ENCODE measurements at places on chromosomes 3 and 15.

- no peak for DNase-seq
Measured at GRCh38 chr3:152910211-152910610, 75.3 kb downstream of the P2RY1 start.

GRCh38 chr3:138781012-138781470 is 53.7 kb downstream of the PIK3CB start:
- no peak for DNase-seq

DNA sequence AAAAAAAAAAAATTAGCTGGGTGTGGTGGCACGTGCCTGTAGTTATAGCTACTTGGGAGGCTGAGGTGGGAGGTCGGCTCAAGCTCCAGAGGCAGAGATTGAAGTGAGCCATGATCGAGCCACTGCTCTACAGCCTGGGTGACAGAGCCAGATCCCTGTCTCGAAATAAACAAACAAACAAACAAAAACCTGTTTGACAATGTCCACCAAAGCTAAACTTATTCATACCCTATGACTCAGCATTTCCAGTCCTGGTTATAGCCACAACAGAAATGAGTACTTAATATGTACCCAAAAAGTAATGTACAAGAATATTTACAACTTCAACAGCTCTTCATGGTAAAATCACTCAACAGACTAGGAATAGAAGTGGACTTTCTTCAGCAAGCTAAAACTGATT is 31.1 kb downstream of the SERP1 start:
- no peak for DNase-seq

- DNase-seq: no peak
Measured at GRCh38 chr15:58448331-58448730, 16.5 kb downstream of the LIPC start.

- DNase-seq: no peak
Measured at GRCh38 chr15:23690450-23690852, 3.3 kb upstream of the NDN start.

GRCh38 chr3:19931180-19931692 is 2.8 kb downstream of the EFHB start:
- no peak for DNase-seq

DNA sequence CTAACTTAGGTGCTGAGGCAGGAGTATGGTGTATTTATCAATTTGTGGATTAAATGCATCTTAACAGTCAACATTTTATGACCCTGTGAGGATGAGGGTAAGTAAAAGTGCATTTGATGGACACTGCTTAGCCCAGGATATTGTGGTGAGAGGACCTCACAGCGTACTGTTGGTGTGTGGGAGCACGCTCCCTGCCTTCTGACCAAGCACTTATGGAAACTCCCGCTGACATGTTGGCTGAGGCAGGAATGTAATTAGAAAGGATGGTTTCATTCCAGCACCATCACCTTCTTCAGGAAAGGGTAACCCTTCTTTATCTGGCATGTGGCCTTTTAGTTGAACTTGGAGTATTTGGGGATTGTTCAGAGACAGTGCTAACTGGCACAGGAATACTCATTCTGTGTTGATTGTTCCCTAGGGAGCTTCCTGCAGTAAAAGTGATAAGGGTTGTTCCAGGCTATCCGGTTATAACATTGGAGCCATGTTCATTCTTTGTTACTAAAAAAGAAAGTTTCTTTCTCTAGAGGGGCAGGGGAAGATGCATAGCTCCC is 11.7 kb upstream of the FSTL1 start:
- no peak for DNase-seq

DNA sequence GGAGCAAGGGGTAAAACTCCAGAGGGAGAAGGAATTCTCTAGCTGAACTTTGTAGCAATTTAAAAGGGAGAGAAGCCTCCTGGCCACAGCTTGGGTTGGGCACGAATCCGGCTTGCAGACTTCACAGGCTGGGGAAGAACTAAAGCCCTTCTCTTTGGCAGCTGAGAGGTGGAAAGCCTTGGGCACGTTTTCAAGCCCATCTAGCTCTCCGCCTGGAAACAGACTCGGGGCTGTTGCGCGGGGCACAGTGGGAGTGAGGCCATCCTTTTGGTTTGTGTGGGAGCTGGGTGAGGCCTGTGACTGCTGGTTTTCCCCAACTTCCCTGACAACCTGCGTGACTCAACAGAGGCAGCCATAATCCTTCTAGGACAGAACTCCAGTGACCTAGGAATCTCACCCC is 295.7 kb upstream of the ROBO1 start:
- DNase-seq: no peak

DNA sequence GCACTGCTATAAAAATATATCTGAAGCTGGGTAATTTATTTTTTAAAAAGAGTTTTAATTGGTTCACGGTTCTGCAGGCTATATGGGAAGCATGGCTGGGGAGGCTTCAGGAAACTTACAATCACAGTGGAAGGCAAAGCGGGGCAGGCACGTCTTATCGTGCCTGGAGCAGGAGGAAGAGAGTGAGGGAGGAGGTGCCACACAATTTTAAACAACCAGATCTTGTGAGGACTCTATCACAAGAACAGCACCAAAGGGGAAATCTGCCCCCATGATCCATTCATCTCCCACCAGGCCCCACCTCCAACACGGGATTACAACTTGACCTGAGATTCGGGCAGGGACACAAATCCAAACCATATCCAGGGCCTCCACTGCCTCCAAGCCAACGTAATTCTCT is 75.0 kb downstream of the MCF2L2 start:
- DNase-seq: no peak

- peak; percentile 61 for DNase-seq
Measured at GRCh38 chr3:125585595-125586223, 9.6 kb downstream of the OSBPL11 start.

DNA sequence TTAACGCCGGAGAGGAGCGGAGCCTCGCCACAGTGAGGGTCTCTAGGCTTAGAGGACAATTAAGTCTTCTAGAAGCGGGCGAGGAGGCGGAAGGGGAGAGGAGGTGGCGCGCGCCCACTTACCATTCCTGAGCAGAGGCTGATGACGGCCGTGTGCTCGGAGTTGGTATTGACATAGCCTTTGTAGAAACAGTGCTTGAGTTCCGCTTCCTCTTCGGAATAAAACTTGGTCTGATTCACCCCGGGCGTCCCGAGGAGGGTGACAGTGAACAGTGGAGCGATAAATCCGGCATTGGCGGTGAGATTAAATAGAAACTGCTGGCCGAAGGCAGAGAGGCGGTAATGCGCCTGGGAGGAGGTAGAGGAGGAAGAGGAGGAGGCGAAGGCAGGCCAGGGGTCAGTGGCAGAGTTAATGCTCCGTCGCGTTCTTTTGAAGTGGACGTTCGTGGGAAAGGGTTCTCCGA is 1.3 kb downstream of the ADAMTS9 start:
- DNase-seq: peak; percentile 60

DNA sequence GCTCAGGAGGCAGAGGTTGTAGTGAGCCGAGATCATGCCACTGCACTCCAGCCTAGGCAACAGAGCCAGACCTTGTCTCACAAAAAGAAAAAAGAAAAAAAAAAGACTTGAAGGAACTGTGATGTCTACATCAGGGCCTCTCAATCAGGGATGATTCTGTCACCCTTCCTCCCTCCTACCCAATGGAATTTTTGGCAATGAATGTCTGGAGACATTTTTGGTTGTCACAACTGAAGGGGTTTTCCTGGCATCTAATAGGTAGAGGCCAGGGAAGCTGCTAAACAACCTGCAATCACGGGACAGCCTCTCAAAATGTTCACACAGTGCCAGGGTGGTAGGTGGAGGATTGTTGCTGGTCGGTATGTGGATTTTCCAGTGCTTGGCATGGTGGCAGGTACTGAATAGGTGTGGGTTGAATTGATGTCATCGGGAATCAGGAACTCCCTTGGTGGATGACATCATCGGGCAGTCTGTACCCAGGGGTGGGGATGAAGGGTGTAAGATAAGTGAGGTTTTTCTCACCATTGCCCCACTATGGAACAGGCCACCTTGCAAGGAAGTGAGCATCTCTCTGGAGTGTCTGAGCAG is 71.3 kb downstream of the MESD start:
- no peak for DNase-seq

DNA sequence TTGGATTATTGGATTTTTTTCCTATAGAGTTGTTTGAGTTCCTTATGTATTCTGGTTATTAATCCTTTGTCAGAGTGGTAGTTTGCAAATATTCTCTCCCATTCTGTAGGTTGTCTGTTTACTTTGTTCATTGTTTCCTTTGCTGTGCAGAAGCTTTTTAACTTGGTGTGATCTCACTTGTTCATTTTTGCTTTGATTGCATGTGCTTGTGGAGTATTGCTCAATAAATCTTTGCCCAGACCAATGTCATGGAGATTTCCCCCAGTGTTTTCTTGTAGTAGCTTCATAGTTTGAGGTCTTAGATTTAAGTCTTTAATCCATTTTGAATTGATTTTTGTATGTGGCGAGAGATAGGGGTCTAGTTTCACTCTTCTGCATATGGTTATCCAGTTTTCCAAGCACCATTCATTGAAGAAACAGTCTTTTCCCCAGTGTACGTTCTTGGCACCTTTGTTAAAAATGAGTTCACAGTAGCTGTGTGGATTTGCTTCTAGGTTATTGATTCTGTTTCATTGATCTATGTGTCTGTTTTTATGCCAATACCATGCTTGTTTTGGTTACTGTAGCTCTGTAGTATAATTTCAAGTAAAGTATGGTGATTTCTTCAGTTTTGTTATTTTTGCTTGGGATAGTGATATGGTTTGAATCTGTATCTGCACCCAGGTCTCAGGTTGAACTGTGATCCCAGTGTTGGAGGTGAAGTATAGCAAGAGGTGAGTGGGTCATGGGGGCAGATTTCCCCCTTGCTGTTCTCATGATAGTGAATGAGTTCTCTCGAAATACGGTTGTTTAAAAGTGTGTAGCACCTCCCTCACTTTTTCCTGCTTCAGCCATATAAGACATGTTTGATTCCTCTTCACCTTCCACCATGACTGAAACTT is 46.1 kb upstream of the TNFSF10 start:
- DNase-seq: no peak

- DNase-seq: no peak
Measured at GRCh38 chr3:187875863-187876262, 130.6 kb upstream of the BCL6 start.

DNA sequence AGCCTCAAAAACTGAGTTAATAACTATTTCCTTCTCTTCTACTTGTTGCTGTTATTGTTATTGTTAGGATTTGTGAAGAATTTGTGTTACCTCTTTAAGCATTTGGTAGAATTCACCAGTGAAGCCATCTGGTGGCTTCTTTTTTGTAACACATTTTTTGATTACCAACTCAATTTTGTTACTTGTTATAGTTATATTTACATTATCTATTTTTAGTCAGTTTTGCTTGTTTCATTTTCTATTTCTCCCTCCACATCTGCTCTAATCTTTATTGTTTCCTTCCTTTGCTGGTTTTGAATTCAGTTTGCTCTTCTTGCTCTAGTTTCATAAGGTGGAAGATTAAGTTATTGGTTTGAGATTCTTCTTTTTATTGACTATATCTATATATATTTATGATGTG is 3.7 kb upstream of the SLC9C1 start:
- no peak for DNase-seq

DNA sequence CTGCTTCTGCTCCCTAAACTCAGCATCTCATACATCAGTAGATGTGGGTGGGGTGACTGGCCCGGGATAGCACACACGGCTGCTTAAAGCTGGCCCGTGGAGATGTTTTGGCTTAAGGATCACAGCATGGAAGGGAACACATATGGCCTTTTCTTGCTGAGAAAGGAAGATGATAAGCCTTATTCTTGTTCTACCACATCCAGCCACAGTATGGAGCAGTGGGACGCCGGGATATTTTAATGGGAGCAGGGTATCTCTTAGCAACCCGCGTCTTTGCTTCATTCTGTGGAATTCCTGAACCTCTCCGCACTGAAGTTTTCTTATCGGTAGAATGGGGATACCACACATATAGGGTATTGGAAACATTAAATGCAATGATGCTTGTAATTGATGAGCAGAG is 94.1 kb upstream of the PROK2 start:
- no peak for DNase-seq

GRCh38 chr3:192904632-192905289 is 12.9 kb downstream of the MB21D2 start:
- no peak for DNase-seq

- DNase-seq: no peak
Measured at GRCh38 chr3:18024715-18025114, 282.3 kb upstream of the TBC1D5 start.

GRCh38 chr3:37511463-37511920 is 337.1 kb upstream of the LRRFIP2 start:
- no peak for DNase-seq

DNA sequence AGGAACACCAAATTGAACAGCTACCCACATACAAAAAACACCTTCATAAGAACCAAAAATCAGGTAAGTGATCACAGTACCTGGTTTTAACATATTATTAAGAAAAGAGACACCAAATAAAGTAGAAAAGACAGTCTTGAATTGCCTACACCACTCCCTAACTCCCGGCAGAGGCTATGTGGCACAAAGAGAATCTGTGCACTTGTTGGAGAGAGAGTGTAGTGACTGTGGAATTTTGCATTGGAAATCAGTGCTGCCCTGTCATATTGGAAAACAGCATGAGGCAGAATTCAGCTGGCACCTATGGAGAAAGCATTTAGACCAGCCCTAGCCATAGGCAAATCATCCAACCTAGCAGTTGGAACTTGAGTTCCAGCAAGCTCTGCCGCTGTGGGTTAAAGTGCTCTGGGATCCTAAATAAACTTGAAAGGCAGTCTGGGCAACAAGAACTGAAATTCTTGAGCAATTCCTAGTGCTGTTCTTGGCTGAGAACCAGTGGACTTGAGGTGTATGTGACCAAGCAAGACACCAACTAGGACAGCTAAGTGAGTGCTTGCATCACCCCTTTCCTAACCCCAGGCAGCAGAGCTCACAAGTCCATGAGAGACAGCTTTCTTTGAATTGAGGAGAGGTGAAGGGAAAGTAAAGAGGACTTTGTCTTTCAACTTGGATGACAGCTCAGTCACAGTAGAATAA is 969.6 kb upstream of the ALCAM start:
- DNase-seq: no peak

- DNase-seq: no peak
Measured at GRCh38 chr3:72630327-72630968, 217.8 kb downstream of the SHQ1 start.

GRCh38 chr3:116757315-116757714 is 47.7 kb downstream of the TUSC7 start:
- no peak for DNase-seq

GRCh38 chr3:42114130-42114725 is 23.1 kb downstream of the TRAK1 start:
- no peak for DNase-seq

DNA sequence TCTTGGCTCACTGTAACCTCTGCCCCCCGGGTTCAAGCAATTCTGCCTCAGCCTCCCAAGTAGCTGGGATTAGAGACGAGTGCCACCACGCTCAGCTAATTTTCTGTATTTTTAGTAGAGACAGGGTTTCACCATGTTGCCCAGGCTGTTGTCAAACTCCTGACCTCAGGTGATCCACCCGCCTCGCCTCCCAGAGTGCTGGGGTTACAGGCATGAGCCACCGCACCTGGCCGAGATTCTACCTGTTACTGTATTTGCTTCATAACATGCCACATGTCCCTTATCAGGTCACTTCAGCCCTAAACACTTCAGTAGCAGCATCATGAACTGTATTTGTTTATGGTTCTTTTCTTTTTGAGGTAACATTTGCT is 7.5 kb upstream of the LCTL start:
- DNase-seq: no peak
